Activated naive CD4-positive, alpha-beta T cell treated with anti-CD3 and anti-CD28 coated beads, Interleukin-2, amount 50 U/mL, for 16 hours (primary cell): ENCODE measurements at places on chromosomes 1 and 21.
A peak's percentile ranks its signal among the peaks of the same experiment; 100 is the strongest.

- no peak for DNase-seq
Observed at GRCh38 chr1:201636510-201636971, 97.6 kb downstream of the NAV1 start.

- DNase-seq, result no peak
Observed at GRCh38 chr1:226986496-226987178, 46.5 kb downstream of the COQ8A start.

GRCh38 chr1:23624440-23624839 is 65.1 kb upstream of the ID3 start:
- peak; percentile 53 for DNase-seq

DNA sequence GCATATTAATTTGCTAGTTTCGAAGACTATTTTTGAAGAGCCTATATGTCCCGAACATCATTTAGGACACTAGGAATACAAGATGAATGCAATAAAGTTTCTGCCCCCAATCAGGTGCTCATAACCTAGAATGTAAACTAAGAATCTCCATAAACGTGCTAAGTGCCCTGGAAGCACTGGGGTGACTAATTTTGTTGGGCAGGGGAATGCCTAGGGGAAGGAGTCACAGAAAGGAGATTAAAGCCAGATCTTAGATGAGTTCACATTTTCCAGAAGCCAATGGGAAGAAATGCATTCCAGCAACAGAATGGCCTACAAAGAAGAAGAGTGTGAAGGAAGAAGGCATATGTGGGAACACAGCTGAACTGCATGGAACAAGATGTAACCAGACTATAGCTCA is 19.5 kb downstream of the SCYL3 start:
- DNase-seq, result no peak

DNA sequence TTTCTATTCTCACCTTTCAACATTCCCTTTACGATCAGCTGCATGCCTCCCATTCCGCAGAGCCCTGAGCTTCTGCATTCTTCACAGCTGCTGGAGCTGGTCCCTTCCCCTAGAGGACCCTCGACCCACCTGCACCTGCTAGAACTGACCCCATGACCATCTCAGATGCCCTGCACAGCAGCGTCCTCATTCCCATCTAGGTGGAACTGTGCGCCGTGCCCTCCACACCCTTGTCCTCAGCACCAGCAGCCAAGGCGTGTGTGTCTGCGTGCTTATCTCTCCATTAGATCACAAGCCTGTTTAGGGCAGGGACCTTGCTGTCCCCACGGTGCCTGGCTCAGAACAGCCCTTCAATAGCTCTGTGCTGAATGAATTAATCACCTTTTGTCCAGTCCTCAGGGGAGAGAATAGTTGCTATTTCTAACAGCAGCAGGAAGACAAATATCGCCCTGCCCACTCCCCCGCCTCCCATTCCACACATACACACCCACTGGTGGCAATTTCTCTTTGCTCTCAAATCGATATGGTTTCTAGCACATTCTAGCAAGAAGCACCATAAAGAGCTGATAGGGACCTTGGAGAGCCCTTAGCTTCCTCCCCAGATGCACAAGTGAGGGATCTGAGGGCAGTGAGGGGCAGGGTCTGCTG is 61.7 kb downstream of the KCNN3 start:
- no peak for DNase-seq

- no peak for DNase-seq
Observed at GRCh38 chr1:181504399-181504842, 21.1 kb downstream of the CACNA1E start.

GRCh38 chr21:44927587-44928461 is 7.1 kb upstream of the ITGB2 start:
- peak; percentile 93 for DNase-seq

DNA sequence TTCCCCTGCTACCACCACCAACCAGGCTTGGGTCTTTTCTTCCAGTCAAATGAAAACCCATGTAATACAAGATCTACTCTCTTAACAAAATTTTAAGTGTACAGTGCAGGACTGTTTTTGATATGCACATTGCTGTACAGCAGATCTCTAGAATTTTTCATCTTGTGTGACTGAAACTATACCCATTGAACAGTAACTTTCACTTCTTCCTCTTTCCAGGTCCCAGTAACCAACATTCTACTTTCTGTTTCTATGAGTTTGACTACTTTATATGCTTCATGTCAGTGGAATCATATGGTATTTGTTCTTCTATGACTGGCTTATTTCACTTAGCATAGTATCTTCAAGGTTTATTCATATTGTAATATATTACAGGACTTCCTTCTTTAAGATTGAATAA is 45.3 kb upstream of the PLPPR4 start:
- DNase-seq, result no peak

DNA sequence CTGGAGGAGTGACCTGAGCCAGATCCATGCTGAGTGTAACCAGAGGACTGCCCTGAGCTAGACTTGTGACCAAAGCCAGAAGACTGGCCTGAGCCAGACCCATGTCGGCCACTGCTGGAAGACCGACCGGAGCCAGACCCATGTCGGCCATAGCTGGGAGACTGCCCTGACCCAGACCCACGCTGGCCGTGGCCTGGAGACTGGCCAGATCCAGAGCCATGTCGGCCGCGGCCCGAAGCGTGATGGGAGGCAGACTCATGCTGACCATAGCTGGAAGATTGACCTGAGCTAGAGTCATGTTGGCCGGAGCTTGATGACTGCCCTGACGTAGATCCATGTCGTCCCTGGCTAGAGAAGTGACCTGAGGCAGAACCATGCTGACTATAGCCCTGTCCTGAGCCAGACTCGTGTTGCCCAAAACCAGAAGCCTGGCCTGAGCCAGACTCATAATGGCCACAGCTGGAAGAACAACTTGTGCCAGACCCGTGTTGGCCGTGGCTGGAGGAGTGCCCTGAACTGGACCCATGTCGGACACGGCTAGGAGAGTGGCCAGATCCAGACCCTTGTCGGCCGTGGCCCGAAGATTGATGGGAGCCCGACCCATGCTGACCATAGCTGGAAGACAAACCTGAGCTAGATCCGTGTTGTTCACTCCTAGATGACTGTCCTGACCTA is 5.1 kb downstream of the HRNR start:
- DNase-seq, result no peak

GRCh38 chr1:178076607-178077006 is 17.3 kb upstream of the RASAL2 start:
- no peak for DNase-seq

- DNase-seq, result no peak
Observed at GRCh38 chr1:43065616-43066399, 106.3 kb downstream of the EBNA1BP2 start.

GRCh38 chr1:234309598-234310459 is 63.4 kb upstream of the COA6 start:
- DNase-seq, result peak; percentile 80

GRCh38 chr1:230684146-230684545 is 29.8 kb downstream of the AGT start:
- no peak for DNase-seq

DNA sequence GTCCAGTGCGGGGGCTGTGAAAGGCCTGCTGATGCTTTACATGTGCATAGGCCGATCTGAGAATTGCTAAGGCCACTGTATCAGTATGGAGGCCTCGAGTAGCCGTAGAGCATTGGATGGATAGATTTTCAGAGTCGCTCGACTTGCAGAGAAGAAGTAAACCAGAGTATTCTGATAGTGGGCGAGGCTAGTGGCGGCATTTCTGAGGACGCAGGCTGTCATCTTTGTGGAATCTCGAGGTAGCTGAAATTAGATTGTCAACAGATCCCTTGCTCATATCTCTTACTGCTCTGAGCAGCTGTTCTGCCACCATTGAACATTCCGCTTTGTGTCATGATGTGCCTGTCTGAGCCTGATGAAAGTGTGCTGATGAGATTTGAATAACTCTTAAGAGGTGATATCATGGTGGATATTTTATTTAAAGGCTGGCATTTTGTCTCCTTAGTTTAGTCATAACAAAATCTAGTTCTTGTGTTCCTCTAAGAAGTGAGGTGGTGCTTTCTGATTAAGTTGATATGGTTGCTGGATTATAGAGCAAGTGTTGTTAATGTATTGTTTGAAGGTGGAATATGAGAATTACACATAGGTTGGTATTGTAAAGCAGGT is 1.5 kb downstream of the KIF1B start:
- DNase-seq, result no peak
